ENCODE measurements at places on chromosomes 5 and 9.

DNA sequence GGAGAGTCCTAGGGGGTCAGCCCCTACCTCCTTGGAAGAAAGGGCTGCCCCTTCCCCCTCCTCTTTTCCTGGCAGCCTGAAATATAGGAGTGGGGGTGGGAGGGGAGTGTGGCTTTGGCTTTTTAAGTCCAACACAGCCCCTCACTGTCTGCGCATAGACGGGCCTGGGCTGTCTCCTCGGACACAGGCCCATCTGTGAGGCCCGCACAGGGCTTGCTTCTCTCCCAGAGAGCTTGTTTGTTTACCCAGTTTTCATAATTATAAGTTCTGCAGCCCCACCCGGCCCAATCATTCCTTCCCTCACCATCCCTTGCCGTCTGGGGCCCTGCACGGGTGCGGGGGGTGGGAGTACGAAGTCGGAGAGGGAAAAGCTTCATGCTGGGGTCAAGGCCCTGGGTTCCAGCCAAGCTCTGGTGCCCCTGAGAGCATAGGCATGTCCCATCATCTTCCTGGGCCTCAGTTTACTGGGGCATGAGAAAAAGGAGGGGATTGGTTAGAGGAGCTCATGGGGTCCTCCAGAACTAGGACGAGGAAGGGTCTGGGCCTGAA, 54.0 kb upstream of the STXBP1 start:
- DNase-seq, result no peak

- no peak for DNase-seq
Measured at GRCh38 chr5:85452322-85453025, 1067.8 kb upstream of the EDIL3 start.

DNA sequence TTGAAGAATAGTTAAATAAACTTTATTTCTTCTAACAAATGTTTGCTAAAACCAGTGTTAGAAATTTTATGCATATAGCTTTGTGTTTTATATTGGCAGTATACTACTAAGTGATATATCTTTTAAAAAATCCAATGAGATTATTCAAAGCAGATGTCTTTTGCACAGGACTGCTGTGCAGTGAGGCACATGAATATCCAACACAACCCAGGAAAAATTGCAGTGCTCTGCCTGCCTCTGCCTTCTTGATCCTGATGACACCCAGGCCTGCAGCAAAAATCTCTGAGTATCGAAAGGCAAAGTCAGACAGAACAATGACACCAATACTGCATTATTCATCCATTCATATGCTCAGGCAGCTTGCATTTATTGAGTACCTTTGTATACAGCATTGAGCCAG, 1076.5 kb upstream of the ARRDC3 start:
- no peak for DNase-seq

DNA sequence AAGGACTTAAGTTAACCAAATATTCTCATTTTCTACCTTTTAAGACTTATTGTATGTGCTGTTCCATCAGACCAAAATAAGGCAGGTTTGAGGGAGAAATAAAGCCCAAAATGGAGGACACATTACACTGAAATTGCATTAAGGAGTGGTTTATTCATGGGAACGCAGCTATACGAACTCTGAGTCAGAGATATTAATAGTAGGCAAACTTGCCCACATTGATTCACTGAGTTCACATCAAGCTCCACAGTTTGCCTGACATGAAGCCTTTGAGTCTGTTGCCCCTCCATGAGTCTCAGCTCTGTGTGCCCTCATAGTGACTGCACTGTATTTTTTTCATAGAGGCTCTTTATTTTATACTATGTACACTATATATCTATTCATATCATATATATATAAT, 135.0 kb upstream of the SNX2 start:
- DNase-seq, result no peak

DNA sequence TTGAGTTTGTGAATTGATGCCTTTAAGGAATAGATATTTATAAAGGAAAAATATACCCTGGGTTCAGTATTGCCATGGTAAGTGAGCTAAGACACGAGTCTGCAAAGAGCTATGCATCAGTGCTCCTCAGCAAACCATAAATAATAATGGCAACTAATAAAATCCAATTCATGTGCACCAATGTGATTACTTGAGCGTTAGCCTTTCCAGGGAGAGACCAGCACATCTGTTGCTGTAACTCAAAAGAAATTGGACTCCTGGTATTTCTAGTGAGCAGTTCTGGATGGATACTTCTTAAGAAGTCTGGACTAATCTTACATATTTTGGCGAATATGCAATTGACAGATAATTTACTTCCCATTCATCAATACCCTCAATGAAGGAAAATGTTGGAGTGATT, 373.3 kb downstream of the ARHGEF28 start:
- no peak for DNase-seq

GRCh38 chr9:81717061-81717746, 27.9 kb upstream of the TLE1 start:
- no peak for DNase-seq

DNA sequence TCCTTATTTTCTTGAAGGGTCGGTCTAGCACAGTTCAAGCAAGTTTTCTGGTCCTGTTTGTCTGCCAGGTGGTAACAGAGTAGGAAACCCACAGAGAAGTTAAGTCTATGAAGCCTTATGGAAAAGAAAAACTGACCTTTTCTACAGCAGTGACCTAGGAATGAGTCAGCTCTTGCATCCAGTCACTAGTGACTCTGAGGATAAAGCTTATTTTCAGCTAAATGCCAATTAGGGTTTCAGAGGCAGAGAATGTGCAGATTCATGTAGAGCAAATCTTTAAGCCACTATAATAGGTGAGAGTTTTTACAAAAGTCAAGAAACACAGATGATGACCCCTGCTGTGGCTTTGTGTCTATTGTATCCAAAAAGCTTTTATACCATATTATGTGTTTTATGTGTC, 100.7 kb downstream of the CWC27 start:
- DNase-seq, result no peak

- DNase-seq, result no peak
Measured at GRCh38 chr5:31556461-31556860, 24.4 kb downstream of the C5orf22 start.

GRCh38 chr9:3980212-3980611, 319.7 kb downstream of the GLIS3 start:
- DNase-seq, result no peak
